Occipital lobe (tissue), 3 donors: ENCODE measurements at places on chromosomes 1 and 21.
A peak's percentile ranks its signal among the peaks of the same experiment; 100 is the strongest.

DNA sequence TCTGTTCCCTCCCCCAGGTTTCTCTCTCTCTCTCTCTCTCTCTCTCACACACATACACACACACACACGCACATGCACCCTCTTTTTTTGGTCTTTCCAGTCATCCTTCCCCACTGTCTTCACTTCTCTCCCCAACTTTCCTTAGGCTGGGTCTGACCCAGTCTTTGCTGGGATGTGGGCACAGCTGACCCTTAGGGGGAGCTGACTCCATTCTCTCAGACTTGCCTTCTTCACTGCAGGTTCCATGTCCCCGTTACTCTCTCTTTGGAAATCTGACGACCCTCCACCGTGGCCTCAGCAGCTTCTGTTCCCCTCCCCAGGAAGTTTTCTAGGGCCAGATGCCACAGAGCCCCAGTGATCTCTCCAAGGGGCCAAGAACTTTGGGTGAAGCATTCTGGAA, 2.1 kb downstream of the DISP3 start:
- no peak for DNase-seq

- no peak for DNase-seq
Observed at GRCh38 chr1:222413436-222413835, 134.5 kb downstream of the HHIPL2 start.

DNA sequence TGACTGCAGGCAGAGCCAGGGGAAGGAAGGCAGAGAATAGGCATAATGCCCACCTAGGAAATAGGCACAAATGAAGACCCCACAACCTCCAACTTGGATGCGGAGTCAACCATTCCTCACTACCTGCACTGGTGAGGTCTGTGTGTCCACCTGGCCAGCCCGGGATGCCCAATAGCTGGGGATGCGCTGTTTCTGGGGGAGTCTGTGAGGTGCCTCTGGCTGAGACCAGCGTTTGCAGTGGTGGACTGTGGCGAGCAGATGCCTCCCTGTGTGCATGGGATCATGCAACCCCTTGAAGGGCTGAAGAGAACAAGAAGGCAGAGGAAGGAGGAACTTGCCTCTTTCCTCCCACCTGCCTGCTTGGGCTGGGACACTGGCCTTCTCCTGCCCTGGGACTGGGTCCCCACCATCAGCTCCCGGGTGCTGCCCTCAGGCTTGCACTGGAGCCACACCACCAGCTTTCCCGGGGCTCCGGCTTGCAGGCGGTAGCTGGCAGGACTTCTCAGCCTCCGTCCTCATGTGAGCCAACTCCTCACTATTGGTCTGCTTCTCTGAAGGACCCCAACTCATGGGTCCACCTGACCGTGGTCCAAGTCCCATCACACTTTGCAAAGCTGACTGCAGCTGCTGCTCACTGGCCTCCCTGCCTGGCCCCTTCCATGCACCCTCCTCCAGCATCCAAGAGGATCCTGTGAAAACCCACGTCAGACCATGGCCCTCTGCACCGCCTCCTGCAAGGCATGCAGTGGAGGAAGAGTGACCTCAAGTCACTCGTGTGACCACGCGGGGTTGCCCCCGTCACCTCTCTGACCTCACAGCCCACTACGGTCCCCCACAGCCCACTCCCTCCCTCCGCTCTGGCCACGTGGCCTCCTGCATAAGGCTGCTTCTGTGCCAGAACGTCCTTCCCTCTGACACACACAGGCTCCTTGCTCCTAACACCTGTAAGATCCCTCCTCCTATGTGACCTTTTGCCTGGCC, 2.7 kb upstream of the PDE9A start:
- no peak for DNase-seq

DNA sequence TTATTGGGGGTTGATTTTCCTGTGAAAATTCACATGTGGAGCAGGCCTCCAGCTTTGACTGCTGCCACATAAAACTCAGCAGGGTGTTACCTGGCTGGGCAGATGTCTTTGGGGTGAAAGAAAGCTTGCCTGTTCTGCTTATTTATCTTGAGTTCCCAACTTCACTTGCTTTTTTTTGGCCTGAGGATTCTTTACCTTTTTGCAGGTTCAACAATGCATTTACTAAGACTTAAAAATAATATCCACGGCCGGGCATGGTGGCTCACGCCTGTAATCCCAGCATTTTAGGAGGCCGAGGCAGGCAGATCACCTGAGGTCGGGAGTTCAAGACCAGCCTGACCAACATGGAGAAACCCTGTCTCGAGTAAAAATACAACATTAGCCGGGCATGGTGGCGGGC, 509.1 kb downstream of the KIF26B start:
- no peak for DNase-seq

GRCh38 chr1:27136998-27137542, 17.9 kb downstream of the SLC9A1 start:
- peak; percentile 55 for DNase-seq
